ENCODE measurements at places on chromosomes 5 and 9. TPM values are rescaled to one million over a fixed set of nuclear protein-coding genes. Genes with fewer than 3 reads are reported as not detected.
A peak's percentile ranks its signal among the peaks of the same experiment; 100 is the strongest.

CDH6 gene
- total RNA-seq = 1.1 TPM

C8G gene
- 1.6 TPM for total RNA-seq

GRCh38 chr9:106218854-106219253 is 524.5 kb downstream of the TMEM38B start:
- DNase-seq = no peak

DIRAS2 gene
- 0.21 TPM for total RNA-seq

- no peak for DNase-seq
Measured at GRCh38 chr9:136010176-136010575, 49.0 kb upstream of the UBAC1 start.

DNA sequence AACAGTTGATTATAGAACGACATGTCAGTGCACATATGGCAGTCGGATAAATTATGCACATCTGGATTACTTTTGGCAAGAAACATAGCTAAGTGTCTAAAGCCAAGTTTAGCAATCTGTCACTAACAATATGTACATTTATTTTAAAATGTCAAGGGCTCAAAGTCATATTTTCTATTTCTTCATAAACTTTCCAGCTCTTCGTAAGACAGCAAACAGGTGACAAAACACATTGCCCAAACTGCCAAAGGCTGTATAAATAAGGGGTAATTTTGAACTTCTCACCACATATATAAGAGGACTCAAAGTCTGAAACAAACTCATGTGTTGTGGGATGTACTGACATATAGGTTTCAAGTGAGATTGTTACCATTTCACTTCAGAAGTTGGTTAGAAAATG is 237.2 kb downstream of the ARL15 start:
- DNase-seq = no peak

DNA sequence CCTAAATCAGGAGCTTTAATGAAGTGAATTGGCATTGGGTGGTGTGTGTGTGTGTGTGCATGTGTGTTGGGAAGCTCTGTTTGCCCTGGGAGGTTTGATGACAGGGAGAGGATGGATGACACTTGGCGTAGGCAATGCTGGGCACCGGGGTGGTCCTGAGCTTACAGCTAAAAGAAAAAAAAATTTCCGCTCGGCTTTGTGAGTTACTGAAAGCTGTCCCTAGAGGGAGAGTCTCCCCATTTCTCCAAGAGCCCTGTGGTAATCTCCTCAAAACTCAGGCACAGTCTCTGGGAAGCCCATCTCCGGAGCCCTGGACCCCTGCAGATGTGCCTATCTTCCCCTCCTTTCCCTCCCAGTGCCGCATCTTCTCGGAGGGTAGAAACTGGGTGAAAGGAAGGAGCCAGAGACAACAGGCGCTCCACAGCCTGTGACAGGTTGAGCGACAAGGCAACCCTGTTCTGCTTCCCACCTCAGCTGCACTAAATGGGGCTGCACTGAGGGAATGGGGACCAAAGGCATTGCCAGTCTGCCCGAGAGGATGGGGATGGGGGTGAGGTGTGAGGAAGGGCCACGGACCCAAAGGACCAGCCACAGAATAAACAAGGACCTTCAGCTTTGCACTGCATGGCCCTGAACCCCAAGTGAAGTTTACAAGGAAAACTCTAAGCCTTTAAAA is 35.8 kb upstream of the TIFAB start:
- peak; percentile 53 for DNase-seq

- DNase-seq = no peak
Measured at GRCh38 chr9:36318212-36318802, 60.1 kb upstream of the GNE start.

PCDHGA12 gene
- 1.8 TPM for total RNA-seq

CKS2 gene
- 163 TPM for total RNA-seq

- no peak for DNase-seq
Measured at GRCh38 chr5:93874080-93874479, 132.7 kb upstream of the POU5F2 start.

GRCh38 chr5:89313044-89313443 is 430.1 kb upstream of the MEF2C start:
- DNase-seq = no peak

GGTA1 gene
- not detected for total RNA-seq

- DNase-seq = no peak
Measured at GRCh38 chr5:10838038-10838437, 77.0 kb upstream of the DAP start.

GRCh38 chr9:94557376-94557775 is 2.5 kb downstream of the PCAT7 start:
- no peak for DNase-seq

GRCh38 chr5:66517351-66517750 is 78.8 kb upstream of the MAST4 start:
- DNase-seq = no peak

STKLD1 gene
- total RNA-seq = 1.9 TPM

HSPB3 gene
- not detected for total RNA-seq

DNA sequence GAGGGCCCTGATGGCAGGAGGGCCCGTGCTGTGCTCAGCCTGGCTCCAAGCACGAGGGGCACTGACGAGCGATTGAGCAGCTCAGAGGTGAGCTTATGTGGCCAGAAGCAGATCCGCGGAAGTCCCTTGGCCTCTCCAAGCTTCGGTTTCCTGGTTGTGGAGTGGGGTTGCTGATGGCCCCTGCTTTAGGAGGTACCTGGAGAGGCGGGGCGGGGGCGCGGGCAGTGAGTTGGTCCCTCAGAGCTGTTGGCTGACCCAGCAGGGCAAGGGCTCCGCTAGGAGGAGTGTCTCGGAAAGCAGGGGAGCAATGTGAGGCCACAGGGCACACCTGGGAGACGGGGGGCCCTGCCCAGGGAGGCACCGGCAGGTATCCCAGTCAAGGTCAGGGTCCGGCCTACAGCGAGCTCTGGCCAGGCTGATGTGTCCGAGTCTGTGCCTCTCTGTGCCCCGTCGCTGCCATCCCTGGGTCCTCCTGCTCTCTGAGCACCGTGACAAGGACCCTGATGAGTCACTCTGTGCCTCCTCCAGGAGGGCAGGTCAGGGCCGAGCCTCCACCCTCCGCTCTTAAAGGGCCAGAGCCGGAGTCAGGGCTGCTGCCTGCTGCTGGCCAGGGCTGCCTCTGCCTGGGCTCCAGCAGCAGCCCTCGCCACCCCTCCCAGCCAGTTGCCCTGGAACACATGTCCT is 14.8 kb downstream of the NCS1 start:
- DNase-seq = peak; percentile 95

- DNase-seq = peak; percentile 95
Measured at GRCh38 chr9:96566498-96567202, 53.0 kb downstream of the CDC14B start.

GRCh38 chr9:81671880-81672280 is 17.5 kb downstream of the TLE1 start:
- no peak for DNase-seq

Measured in endodermal cell (in vitro differentiated cells).